A549 treated with CpdA at 1 μM for 4 hours (cell line): ENCODE measurements at places on chromosomes 13 and 19. TPM values are rescaled to one million over a fixed set of nuclear protein-coding genes. Genes with fewer than 3 reads are reported as not detected.

TNFSF13B gene
- total RNA-seq: 0.09 TPM in 1 of 5 replicates, not detected in the others

ZNF865 gene
- 7.9 to 14.8 TPM (median 13.3 TPM) in 5 replicates for total RNA-seq

SYNE4 gene
- total RNA-seq: 0.23 to 0.50 TPM (median 0.36 TPM) in 4 of 5 replicates, not detected in the other

CEACAM20 gene
- total RNA-seq: 0.08 TPM in 1 of 5 replicates, not detected in the others

CEACAM4 gene
- total RNA-seq: not detected in 5 replicates

ZIK1 gene
- not detected in 5 replicates for total RNA-seq

PLPP2 gene
- 75.3 to 116 TPM (median 112 TPM) in 5 replicates for total RNA-seq

ETV2 gene
- total RNA-seq: 1.5 to 2.6 TPM (median 2.4 TPM) in 5 replicates

CERS1 gene
- total RNA-seq: 4.6 to 5.7 TPM (median 4.9 TPM) in 5 replicates

ZNF723 gene
- total RNA-seq: not detected in 5 replicates

BIVM gene
- 3.5 to 5.4 TPM (median 4.2 TPM) in 5 replicates for total RNA-seq

ATP1A3 gene
- total RNA-seq: 3.5 to 5.1 TPM (median 4.9 TPM) in 5 replicates

NCAN gene
- 0.03 to 0.20 TPM (median 0.11 TPM) in 4 of 5 replicates, not detected in the other for total RNA-seq

RBM26 gene
- 21.1 to 26.5 TPM (median 22.7 TPM) in 5 replicates for total RNA-seq

BORA gene
- 7.7 to 12.2 TPM (median 8.5 TPM) in 5 replicates for total RNA-seq

LENG1 gene
- total RNA-seq: 6.7 to 9.8 TPM (median 9.1 TPM) in 5 replicates

TRIM28 gene
- total RNA-seq: 647 to 874 TPM (median 726 TPM) in 5 replicates

DIRAS1 gene
- 3.3 to 4.1 TPM (median 3.9 TPM) in 5 replicates for total RNA-seq

SLC8A2 gene
- 0.15 to 0.48 TPM (median 0.22 TPM) in 5 replicates for total RNA-seq

KASH5 gene
- not detected in 5 replicates for total RNA-seq

NUP62 gene
- total RNA-seq: 81.6 to 100 TPM (median 97.6 TPM) in 5 replicates

ZNF426 gene
- total RNA-seq: 0.66 to 1.0 TPM (median 0.91 TPM) in 5 replicates

ZNF544 gene
- 15.3 to 20.5 TPM (median 18.0 TPM) in 5 replicates for total RNA-seq

NPAS1 gene
- 5.6 to 8.0 TPM (median 6.0 TPM) in 5 replicates for total RNA-seq

TMEM59L gene
- 4.2 to 6.2 TPM (median 5.2 TPM) in 5 replicates for total RNA-seq

MISP3 gene
- total RNA-seq: 3.1 to 4.3 TPM (median 4.0 TPM) in 5 replicates

PCDH20 gene
- total RNA-seq: not detected in 5 replicates

SLITRK1 gene
- not detected in 5 replicates for total RNA-seq

ZNF90 gene
- total RNA-seq: not detected in 5 replicates

SULT2A1 gene
- not detected in 5 replicates for total RNA-seq
